ENCODE measurements at places on chromosomes 7 and 10.

- no peak for DNase-seq
Observed at GRCh38 chr7:100706672-100707311, 871 bp downstream of the POP7 start.

GRCh38 chr7:39085189-39085588 is 107.5 kb downstream of the POU6F2 start:
- no peak for DNase-seq

- no peak for DNase-seq
Observed at GRCh38 chr10:21176934-21177480, 279.9 kb upstream of the NEBL start.

DNA sequence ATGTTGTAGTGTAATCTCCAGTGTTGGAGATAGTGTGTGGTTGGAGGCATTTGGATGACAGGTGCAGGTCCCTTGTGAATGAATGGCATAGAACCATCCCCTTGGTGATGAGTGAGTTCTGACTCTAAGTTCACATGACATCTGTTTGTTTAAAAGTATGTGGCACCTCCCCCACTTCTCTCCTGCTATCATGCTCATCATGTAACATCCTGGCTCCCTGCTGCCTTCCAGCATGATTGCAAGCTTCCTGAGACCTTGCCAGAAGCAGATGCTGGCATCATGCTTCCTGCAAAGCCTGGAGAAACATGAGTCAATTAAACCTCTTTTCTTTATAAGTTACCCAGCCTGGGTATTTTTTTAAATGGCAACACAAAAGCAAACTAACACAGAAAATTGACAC is 499.0 kb upstream of the SEMA3D start:
- DNase-seq: no peak

GRCh38 chr7:22726345-22726906 is 574 bp upstream of the IL6 start:
- DNase-seq: peak; percentile 56

- DNase-seq: no peak
Observed at GRCh38 chr10:5679606-5680005, 5.0 kb upstream of the TASOR2 start.

DNA sequence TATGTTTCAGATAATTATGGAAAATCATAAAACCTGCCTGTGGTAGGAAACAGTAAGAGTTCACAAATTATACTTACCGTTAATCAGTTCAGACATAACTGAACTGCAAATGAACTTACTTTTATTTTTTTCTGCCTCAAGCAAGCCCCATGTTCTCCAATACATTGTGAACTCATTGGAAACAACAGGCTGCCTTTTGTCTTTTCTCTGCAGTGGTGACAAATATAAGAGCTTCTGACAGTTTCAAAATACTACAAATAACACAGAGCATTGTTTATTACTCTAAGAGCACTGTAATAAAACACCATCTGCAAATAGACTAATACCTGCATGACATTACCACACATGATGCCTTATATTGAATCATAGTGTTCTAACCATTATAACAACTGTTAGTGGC is 94.0 kb upstream of the CDCA7L start:
- DNase-seq: no peak

Measured in CD4-positive, alpha-beta T cell treated with Interleukin-17A for 4 hours (primary cell).